T follicular helper cell (primary cell): ENCODE measurements at places on chromosomes 2 and 18.
A peak's percentile ranks its signal among the peaks of the same experiment; 100 is the strongest.

DNA sequence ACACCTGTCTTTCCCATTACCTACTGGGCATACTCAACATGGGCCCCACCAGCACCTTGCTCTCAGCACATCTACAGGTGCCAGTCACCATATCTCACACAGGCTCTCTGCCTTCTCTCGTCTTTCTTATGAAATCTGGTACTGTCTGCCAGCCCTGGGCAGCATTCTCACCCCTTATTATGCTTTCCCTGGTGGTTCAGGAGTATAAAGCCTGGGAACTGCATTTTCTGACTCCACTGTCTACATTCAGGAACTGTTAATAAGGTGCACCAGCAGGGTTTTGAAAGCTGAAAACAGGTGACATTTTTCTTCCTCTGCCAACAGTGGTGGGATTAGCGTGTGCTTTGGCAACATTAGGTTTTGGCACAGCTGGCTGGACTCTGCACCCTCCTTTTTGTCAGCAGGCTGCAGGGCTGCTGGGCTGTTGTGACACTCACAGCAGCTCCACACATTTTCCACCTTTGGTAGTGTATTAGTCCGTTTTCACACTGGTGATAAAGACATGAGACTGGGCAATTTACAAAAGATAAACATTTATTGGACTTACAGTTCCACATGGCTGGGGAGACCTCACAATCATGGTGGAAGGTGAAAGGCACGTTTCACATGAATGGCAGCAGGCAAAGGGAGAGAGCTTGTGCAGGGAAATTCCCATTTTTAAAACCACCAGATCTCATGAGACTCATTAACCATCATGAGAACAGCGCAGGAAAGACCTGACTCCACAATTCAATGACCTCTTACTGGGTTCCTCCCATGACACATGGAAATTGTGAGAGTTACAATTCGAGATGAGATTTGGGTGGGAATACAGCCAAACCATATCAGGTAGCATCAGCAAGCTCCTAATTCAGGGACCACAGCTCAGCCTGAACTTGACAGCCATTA lies 343.1 kb upstream of the LYPD1 start:
- DNase-seq = no peak

DNA sequence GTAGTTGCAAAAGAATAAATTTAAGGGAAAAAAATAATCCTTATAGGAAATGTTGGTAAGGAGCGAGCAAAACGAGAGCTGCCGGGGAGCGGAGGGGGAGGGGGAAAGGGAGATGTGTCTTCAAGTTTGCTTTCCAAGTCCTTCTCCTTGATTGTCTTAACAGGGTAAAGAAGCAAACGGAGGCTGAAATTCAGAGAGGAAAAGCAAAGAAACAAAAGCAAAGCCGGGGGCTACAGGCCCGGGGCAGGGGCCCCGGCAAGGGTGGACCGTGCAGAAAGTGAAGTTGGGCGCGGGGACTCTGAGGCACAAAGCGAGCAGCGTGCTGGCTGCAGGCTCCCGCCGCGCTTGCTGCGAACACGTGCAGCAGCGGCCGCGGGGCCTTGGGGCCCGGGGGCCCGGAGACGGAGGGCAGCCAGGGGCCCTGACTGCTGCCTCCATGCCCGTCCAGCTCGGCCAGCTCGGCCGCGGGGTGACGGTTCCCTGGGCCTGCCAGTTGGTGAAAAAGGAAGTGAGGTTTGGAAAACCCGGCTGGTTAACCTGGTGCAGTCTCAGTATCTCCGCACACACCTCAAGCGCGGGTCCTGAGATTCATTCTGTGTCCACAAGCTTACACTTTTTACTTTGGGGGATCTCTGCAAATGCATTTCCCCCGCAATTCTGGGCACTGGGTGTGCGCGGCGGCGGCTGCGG lies 4.1 kb downstream of the BCL11A start:
- DNase-seq = no peak

DNA sequence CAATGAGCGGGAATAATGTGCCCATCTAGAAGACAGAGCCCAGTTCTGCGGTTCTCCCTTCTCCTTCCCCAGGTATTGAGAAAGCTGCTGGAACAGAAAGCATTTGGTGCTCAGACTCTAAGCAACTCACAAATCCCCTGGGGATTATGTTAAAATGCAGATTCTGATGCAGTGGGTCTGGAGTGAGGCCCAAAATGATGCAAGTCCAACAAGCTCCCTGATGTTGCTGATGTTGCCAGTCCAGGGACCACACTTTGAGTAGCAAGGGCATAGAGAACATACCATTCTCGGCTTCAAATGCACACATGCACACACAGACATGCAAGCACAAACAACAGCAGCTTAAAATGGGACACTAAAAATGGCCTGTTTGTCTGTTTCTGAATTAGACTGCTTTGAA lies 274.8 kb upstream of the NCKAP5 start:
- no peak for DNase-seq

GRCh38 chr2:2910259-2910658 lies 467.4 kb downstream of the EIPR1 start:
- DNase-seq = no peak

DNA sequence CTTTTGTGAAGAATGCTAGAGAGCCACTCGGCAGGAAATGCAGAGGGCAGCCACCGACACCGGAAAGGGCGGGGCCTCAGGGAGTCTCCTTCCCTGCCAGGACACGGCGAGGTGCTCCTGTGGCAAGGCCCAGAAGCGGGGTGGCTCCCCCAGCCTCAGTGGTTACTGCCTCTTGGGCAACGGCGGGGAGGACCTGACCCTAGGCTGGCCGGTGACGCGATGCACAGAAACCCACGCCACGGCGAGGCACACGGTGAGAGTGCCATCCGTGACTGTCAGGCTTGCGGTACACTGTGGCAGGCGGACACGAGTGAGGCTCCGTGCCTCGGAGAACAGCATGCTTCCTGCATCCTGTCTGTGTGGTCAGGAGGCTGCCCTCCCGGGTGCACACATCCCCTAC lies 47.8 kb downstream of the ZAP70 start:
- no peak for DNase-seq

DNA sequence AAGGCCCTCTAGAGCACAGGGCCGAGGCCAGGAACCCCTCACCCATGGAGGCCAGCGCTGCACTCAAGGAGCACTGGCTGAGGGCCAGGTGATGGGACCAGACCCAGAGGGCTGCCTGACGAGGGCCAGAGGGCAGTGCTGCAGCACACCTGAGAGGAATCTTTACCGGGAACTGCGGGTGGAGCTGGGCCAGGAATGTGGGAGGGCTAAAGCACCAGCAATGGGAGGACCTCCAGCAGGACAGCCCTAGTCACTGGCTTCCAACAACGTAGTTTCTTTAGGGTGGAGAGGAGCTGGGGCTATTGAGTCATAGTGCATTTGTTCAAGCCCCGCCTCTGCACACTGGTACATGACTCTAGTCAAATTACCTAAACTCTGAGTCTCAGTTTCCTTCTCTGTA lies 143.4 kb downstream of the TMEM17 start:
- DNase-seq = no peak

- DNase-seq = no peak
These were observed 65.9 kb downstream of the ADI1 start for GRCh38 chr2:3453190-3453999.

GRCh38 chr2:3301001-3301400 lies 76.6 kb downstream of the EIPR1 start:
- no peak for DNase-seq

DNA sequence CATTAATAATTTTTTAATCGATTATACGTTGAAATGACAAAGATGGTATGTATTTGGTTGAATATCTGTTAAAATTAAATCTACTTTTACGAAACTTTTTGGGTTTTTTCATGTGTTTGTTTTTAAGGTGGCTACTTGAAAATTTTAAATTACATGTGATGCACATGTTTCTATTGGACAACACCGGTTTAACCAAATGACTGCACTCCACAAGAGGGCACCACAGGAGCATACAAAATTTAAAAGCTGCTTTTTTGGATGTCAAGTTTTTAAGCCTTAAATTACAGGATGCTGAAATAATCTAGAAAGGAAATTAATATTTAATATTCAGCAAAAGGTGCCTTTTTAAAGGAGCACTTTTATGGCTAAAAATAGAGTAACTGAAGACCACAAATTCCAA lies 98.7 kb downstream of the ACVR1 start:
- DNase-seq = peak; percentile 28

GRCh38 chr18:79395761-79396404 lies at the start of gene NFATC1:
Gene NFATC1, plus strand, starts transcription at chr18:79395930. Its CDS starts 295 bp downstream, at chr18:79396225.
- DNase-seq = peak; percentile 81

GRCh38 chr2:153986488-153987229 lies 114.9 kb downstream of the GALNT13 start:
- DNase-seq = no peak

- DNase-seq = no peak
These were observed 264.1 kb downstream of the RPIA start for GRCh38 chr2:88955607-88956006.

DNA sequence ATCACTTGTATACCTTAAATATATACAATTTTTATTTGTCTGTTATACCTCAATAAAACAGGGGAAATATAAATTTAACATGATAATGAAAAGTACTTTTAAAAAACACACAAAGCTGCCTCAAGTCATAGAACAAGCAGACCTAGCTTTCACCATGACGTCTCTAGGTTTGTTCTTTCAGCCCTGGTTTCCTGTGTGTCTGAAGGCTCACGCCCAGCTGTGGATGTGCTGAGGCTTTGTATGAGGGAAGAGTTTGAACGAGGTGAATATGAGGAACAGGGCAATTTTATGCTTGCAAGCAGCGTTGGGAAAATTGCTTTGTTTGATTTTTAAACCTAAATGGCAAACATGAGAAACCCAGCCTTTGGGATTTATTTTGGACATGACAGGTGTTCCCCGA lies 15.3 kb downstream of the SH3RF3 start:
- peak; percentile 44 for DNase-seq

- DNase-seq = no peak
These were observed 53.4 kb downstream of the ARHGAP15 start for GRCh38 chr2:143182649-143183048.

DNA sequence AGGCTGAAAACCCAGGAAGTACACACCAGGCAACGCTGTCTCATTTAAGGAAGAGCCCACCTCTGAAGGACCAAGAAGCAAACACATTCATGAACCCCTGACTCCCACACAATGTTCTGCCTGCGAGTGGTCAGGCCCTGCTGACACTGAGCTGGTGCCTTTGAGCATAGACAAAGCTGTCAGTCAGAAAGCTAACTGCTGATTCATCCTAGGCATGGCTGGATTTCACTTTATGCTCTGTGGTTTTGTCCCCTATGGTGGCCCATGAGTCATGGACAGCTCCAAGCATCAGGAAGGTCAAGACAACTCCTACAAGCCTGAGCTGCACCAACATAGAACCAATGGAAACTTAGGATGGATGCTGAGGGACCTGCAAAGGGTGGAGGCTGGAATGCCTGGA lies 78.9 kb downstream of the UXS1 start:
- DNase-seq = no peak

- DNase-seq = no peak
These were observed 2.9 kb downstream of the TRIB2 start for GRCh38 chr2:12719400-12720277.
